CD4-positive, CD25-positive, alpha-beta regulatory T cell (primary cell): ENCODE measurements at places on chromosomes 1 and 21. TPM values are rescaled to one million over a fixed set of nuclear protein-coding genes. Genes with fewer than 3 reads are reported as not detected.

Gene SLC45A1
- 0.86 TPM for total RNA-seq

- no peak for DNase-seq
Measured at GRCh38 chr1:145714524-145715111, 4.7 kb upstream of the CD160 start.

Gene TNFRSF4
- total RNA-seq: 65.8 TPM

Gene SFT2D2
- total RNA-seq: 72.2 TPM

DNA sequence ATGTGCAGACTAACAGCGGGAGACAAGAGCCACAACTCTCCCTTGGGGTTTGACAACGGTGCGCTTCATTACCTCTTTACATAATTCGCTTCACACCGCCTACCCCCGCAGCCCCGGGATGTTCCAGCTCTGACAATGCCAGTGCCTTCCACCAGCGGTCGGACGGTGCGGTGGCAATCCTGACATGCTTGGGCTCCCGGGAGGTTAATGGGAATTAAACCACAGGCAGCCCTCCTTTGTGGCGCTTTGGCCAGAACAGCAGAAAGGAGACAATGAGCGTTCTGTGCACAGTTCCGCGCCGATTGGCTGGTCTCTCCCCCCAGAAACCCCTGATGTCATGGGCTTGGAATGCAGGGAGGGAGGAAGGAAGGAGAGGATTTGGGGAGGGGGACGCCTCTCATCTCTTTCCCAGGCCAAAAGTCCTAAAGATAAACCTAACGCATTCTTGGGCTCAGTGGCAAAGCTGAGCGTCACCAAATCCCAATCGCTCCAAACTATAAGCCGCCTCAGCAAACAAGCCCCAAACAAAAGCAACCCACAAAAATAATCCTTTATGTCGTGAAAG, 1.3 kb downstream of the CNN3 start:
- no peak for DNase-seq
